Stimulated activated CD4-positive, alpha-beta T cell treated with anti-CD3 and anti-CD28 coated beads, Interleukin-1b, Interleukin-23, amount 100 ng/mL, for 24 hours (primary cell): ENCODE measurements at places on chromosomes 7 and 10.

DNA sequence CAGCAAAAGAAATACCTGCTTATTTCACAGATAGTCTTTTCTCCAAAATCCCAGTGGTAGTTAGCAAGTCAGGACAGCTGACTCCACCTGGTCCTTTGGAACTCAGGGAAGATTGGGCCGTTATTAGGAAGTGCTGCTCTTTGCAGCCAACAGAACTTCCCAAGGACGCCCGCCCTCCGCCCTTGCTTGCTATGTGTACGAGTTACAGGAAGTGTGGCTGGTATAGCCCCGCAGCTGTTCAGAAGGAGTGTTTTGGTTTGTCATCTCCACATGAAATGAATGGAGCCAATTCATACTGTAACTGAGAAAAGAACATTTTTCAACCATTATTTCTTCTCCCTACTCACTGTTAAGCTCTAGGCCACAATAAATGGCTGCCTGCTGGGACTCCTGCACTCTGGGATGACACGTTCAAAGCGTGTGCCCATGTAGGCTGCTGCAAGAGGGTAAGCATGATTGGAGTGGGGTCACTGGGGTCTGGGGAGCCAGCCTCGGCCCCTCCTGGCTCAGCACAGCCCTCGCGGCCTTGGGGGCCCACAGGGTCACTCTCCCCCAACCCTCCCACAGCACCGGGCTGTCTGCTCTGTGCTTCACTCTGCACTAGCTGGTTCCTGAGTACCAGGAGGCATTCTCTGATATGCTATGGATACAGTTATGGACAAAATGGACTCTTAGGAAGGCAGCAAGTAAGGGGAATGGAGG is 244.0 kb downstream of the EBF3 start:
- DNase-seq, result no peak

GRCh38 chr10:102673236-102673818 is 29.0 kb downstream of the TRIM8 start:
- DNase-seq, result no peak

DNA sequence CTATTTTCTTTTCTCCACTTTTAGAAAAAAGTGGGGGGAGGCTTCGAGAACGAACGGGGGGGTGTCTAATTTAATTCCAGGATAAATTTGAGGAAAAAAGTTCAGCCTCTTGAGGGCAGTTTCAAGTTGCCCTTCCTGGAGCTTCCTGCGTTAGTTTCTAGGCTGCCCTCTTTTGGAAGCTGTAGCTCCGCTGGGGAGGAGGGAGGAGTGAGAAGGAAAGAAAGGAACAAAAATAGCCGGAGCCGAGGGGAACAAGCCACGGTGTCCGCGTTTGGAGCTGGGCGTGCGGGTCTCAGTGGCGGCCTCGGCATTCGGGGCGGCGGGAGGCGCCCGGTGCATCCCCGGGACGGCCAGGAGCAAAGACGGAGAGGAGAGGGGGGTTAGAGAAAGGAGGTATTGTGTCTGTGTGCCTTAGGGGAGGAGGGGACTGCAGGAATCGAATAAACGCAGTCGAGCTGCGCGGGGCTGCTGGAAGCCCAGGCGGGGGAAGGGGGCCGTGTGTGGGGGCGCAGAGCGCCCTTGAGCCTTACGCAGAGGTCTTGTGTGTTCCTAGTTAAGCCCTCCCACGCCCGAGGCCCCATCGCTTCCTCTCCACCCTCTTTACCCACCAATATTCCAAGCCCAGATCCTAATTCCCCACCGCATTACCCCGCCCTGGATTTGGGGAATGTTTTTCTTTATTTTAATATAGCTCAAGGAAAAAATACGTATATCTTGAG is 2.0 kb upstream of the TNRC18 start:
- no peak for DNase-seq

- no peak for DNase-seq
These were observed 701.5 kb downstream of the KCNMA1 start for GRCh38 chr10:76935941-76936613.

DNA sequence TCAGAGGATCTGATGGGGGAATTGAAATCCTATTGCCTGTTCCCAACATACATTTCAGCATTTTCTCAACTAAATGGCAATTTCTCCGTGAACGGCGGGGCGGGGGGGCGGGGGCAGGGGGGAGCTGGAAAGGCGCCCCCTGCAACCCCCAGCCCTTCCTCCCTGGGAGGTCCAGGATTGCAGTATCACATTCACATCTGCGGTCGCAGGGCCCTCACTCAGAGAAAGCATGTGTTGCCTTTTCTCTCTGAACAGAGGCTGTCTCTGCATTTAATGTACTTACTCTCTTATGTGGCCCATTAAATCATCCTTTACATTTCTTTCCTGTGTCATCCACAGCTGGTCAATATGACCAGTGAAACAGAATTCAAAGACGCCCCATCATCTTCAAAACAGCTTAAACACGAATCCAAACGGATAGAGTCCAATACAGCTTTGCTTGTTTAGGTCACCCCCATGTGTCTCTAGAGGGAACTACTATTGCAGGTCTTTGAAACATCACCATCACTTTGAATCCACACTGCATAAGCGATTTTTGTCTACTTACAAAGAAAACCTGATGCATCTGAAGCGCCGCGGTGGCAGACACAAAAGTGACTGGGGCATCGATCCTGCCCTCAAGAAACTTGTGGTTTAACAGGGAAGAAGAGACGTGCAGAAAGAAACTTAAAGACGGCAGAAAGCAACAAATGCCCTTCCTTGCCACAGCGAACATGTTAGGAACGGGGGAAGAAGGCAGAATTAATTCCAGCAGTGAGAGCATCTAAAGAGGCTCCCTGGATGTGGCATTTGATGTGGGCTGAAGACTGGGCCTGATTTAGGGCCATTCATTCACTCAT is 17.0 kb upstream of the ECHDC3 start:
- no peak for DNase-seq

DNA sequence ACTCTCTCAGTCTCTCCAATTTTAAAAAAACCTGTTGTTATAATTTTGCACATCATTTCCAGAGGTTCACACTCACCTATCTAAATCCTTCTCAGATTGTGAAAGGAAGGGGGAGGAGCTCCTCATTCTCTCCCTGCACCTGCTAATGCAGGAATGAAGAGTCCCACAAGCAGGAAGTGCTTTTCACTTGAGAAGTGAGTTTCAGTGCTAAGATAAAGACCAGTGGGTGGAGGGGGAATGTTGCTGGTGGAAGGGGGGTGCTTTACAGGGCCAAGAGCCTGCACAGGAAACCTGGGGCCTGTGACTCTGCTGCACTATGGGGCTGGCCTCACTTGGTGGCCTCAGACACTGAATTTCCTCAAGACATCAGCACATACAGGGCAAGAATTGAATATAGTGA is 176.4 kb downstream of the PTPN20 start:
- DNase-seq, result no peak

DNA sequence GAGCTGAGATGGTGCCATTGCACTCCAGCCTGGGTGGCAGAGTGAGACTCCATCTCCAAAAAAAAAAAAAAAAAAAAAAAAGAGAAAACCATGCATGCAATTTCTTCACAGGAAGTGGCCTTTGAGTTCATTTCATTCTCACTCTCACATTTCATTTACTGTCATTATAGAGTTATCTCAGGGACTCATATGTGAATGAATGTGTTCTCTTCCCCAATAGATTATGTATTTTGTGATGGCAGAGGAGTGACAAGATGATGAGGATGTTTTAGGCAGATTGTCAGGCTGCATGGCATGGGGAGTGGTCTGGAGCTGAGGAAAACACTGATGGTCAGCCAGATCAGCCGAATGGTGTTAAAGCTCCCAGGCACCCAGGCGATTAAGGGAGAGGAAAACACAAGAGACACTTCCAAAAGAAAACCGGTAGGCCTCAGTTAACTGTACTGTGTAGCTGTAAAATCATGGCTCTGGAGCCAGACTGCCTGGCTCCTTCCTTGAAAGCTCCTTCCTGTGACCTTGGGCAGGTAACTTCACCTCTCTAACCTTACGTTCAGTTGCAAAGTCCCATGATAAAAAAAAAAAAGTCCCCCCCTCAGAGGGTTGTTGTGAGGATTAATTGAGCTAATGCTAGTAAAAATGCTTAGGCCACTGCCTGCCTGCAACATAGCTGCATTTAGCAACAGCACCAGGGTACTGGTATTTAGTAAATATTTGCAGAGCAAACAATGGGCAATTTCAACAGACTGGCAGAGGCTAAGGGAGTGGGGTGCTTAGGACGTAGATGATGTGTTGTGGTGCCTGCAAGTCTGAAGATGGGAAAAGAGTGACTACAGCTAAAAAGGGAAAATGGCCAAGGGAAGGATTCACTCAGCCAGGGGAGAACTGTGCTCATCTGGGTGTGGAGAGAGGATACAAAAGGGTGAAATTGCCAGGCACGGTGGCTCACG is 6.9 kb downstream of the FRAT2 start:
- DNase-seq, result no peak

- DNase-seq, result no peak
These were observed 37.9 kb downstream of the PRPF18 start for GRCh38 chr10:13624630-13625029.

- DNase-seq, result no peak
These were observed 97.4 kb downstream of the FOXL3 start for GRCh38 chr7:387132-388022.

DNA sequence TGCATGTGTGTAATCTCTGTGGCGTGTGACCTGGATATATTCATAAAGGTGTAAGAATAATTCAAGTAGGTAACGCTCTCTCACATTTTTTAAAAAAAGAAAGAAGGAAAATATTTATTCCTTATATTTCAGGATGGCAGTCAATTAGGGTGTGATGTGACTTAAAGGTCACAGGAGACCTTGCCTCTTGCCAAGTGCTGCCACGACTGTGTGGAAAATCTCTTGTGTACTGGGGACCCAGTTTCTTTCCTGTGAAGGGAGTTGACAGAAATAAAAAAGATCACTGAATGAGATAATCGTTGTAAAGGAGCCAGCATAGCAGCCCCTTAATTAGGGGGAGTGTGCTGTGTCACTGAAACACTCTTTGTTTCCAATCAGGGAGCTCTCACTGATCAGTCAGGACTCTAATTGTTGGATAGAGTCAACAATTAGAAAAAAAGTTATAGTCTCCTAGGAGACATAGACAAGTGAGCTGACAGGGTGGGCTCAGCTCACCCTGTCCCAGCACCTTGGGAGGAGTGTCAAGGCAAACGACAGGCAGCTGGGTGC is 31.1 kb downstream of the PTPRE start:
- no peak for DNase-seq

- no peak for DNase-seq
These were observed 867.1 kb downstream of the GATA3 start for GRCh38 chr10:8921568-8921967.

DNA sequence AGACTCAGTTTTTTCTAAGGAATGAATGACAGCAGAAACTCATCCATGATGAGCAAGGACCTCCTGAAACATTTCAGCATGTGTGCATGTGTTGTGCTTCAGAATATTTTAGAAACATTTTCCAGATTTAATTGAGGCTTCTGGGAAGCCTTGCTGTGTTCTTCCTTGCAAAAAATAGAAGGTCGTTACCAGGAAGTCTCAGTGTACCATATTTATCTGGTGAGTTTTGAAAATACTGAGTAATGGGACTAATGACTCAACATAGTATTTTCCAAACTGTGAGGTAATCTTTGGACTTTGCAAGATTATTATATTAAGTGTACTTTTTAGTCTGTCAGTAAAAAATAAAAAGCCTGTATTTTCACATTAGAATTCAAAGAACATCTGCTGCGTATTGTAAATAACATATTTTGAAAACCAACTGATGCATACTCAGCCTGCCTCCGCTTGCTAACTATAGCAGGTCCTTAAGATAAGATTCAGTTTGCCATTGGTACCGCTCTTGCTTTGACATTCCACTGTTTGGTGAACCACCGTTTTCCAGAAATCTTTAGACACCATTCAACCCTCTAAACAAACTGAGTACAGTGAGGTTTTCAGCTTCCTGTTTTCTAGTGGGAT is 739.6 kb upstream of the GALNT17 start:
- DNase-seq, result no peak
